ENCODE measurements at places on chromosomes 5 and 9.

DNA sequence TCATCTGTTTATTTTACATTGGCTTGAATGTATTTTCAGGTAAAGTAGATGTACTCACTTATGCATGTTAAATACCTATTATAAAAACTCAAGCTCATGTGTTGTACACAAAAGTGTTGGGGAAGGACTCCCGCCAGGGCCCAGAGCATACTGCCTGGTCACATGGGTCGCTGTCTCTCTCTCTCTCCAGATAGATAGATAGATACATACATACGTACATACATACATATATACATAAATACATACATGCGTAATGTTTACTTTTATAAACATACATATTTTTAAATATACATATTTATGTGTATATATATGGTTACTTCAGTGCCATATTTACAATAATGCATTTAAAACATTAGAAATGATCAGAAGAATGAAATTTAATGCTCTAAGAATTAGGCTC lies 24.7 kb downstream of the ASPN start:
- DNase-seq, result no peak

GRCh38 chr9:123120131-123120530 lies 86.7 kb downstream of the GPR21 start:
- DNase-seq, result no peak

DNA sequence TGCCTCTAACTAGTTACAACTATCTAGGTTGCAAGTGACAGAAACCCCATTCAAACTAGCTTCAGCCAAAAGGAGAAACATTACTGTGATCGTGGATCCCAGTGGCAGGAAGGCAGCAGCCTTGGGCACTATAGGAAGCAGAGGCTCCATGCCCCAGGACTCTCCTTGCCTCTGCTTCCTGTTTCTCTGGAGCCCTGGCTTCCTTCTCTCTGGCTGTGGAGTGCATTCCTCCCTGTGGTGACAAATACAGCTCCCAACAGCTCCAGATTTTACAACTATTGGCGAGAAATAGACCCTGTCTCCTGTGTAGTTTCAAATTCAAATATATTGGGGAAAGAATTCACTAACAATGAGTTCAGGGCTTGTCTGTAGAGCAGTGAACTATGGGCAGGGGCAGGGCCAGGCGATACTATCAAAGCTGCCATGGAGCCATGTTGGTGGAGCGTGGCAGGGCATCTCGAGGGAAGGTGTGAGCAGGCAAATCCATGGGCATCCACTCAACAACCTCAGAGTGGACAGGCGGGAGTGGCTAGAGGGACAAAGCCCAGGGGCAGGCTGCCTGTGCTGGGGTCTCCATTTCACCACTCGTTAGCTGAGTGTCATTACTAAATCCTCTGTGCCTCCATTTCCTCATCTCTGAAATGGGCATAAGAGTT lies 189.5 kb downstream of the ERCC6L2 start:
- DNase-seq, result no peak

DNA sequence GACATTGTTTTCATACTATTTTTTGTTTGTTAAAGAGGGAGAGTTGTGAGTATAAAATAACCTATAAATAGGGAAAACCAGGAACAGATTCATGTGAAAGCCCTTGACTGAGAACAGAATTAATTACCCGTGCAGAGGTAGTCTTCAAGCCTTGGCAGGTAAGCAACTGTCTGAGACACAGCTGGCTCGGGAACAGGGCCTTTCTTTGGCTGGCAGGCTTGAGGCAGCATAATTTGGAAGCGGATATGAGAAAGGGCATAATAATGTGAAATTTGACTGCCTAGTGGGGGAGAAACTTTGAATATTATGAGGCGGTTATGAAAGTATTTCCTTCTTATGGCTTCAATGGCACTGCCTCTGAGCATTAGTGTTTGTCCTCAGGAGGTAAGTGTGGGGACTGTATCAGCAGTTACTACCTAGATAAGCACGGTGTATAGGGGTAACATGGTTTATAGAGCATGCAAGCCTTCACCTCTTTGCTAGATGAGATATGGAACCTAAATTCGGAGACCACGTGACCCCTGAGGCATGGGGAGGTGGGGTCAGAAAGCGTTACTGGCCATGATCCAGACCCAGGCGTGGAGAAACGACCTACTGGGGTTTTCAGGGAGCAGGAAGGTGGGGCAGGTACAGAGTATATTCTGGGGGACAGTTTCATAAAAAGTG lies 210.2 kb upstream of the GAS1 start:
- DNase-seq, result peak; percentile 29

- DNase-seq, result peak; percentile 6
These were observed 297.1 kb downstream of the KCTD16 start for GRCh38 chr5:144467792-144468191.

- no peak for DNase-seq
These were observed 25.9 kb upstream of the ECM2 start for GRCh38 chr9:92561374-92562330.

- DNase-seq, result no peak
These were observed 134.4 kb downstream of the ATG10 start for GRCh38 chr5:82106207-82106606.

GRCh38 chr5:883475-884181 lies 9.0 kb downstream of the BRD9 start:
- no peak for DNase-seq

DNA sequence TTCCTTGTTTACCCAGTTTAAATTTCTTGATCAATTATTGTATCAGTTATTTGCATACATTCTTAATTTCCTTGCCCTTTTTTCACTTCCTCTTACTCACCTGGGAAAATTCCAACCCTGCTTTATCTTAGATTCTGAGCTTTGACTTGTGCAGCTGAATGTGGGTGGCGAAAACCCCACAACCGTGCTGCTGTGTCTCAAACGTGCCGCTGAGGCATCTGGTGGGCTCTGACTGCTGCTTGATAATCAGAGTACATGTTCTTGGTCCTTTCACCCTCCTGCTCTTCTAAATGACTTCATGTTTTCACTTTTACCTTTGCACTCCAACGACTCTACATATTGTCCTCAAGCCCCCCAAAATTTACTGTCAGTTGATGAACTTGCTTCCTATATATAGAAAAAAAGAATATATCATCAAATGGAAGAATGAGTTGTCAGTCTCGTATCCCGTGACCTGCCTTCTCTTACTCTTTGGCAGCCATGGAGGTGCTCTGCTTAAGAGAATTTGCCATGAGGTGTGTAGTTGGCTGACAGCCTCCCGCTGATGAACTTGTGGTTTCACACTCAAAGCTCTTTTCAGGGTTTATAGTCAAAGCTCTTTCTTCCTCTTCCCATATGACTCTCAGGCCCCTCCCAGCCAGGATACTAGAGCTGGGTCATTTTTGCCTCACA lies 14.0 kb upstream of the JAK2 start:
- DNase-seq, result no peak

- DNase-seq, result no peak
These were observed 37.3 kb upstream of the TRIO start for GRCh38 chr5:14105718-14106410.

GRCh38 chr5:157457391-157457790 lies 2.6 kb upstream of the NIPAL4 start:
- DNase-seq, result no peak

- DNase-seq, result no peak
These were observed 202.5 kb upstream of the GAS1 start for GRCh38 chr9:87149799-87150198.

GRCh38 chr5:33439905-33440481 lies 772 bp upstream of the TARS1 start:
- DNase-seq, result no peak

GRCh38 chr5:169272731-169273427 lies 28.1 kb downstream of the SLIT3 start:
- no peak for DNase-seq

DNA sequence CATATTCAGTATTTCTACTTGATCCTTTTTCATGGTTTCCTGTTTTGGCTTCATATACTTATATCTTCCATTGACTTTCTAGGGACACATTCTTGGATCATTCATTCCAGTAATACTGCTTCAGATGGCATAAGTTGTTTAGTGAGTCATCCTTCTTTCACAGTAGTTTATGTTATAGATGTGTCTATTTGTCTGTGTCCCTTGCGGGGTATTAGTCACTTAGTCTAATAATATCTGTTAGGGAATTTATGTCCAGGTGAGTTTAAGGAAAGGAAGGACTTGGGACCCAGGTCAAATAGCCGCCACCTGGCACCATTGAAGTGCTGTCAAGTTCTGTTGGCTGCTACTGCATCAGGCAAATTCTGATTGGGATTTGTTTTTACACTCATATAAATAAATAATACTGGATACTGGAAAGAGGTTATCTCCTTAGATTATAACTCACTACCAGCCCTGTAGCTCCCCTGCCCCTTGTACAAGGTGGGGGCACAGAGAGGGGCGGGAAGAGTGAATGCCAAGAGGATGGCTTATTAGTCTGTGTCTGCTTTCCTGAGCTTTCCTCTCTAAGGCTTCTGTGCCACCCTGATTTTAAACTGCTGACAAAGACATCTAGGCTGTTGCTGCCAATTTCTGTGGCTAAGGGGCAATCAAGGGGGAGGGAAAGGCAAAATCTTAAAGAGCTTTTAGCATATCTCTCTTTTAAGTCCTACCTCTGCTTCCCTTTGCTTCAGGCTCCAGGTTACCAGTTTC lies 64.9 kb downstream of the CDC42SE2 start:
- DNase-seq, result no peak

DNA sequence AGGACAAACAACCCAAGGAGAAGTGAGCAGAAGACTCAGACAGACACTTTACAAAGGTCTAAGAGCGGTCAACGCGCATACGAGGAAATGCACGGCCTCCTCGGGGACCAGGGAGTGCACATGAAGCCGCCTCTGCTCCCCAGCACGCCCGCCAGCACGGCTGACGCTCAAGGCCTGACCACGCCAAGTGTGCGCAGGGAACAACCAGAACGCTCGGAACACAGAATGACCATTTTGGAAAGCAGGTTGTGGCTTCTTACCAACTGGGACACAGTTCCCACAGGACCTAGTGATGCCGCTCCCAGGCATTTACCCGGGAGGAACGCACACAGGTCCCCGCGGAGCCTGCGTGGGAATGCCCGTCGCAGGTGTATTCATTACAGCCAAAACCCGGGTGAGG lies 191.5 kb upstream of the PPP1R26 start:
- no peak for DNase-seq

- DNase-seq, result no peak
These were observed 1999.3 kb upstream of the CDH9 start for GRCh38 chr5:29037716-29038115.

GRCh38 chr5:65902104-65902503 lies 24.3 kb upstream of the ERBIN start:
- DNase-seq, result no peak

Data from prostate gland (tissue), 2 donors.